ENCODE measurements at places on chromosomes 6 and 20. TPM values are rescaled to one million over a fixed set of nuclear protein-coding genes. Genes with fewer than 3 reads are reported as not detected.

VGLL2 gene
- total RNA-seq: 38.1 TPM

EMILIN3 gene
- total RNA-seq: 0.51 TPM

DNAAF9 gene
- 29.1 TPM for total RNA-seq

NSFL1C gene
- 64.0 TPM for total RNA-seq

CNPY3 gene
- total RNA-seq: 19.8 TPM

BPIFB4 gene
- total RNA-seq: not detected

RIMS4 gene
- total RNA-seq: 0.27 TPM

TSBP1 gene
- not detected for total RNA-seq

TOX2 gene
- total RNA-seq: 1.4 TPM

DNA sequence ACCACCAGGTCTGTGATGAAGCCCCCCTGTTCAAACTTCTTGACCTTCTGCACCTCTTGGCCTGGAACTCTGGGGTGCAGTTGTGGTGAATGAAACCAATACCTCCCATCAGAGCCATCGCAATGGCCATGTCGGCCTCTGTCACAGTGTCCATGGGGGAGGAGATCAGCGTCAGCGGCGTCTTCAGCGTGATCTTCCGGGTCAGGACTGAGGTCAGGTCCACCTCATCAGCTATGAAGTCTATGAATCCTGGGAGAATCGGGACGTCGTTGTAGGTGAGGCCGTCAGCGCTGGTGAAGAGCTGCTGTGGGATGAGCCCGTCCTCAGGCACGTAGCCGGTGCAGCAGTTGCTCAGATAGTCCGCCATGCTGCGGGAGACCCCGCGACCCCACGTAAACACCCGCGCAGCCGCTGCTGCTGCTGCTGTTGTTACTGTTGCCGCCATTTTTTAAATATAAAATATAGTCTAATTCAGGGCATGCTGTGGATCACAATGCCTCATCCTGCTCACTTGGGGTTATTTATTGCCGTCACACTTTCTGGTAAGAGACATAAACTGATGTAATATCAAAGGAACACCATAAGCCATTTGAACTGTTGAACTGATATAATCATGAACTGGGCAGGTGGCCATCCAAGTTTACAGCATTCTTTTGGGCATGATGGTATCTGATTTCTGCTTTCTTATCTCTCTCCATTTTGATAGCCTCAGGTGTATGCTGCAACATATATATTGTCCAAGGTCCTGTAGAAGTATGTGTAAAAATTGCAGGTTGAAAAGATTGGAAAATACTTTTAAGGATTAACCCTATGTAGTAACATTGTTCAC, 18.7 kb upstream of the RNF144B start:
- DNase-seq: no peak

DNA sequence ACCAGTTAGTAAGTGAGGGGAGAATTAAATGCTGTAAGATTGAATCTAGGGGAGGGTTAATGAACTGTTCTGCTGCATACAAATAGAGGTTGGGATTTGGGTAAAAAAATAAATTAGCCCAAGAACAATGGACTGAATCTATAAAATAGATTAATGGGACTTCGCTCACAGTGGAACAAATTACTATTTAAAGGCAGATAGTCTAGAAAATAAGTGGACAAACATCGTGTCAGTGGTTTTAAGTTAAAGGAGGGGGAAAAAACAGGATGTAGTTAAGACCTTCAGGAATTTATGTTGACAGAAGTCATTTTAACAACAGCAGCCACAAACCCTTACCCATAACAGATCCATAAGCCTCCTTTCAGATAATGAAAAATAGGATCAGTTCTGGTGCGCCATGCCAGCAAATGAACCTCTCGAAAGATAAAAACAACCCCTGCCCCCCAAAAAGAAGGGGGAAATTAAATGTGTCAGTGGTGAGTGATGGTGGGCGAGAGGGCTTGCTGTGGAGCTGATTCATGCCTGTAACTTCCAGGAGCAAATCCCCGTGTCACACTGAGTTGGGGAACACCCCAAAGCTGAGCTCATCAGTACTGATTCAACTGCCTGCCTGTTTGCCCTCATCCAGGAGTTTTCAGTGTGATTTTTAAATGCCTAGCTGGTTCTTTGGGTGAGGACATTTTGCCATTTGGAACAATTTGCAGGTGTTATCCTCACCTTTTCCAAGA, 86.8 kb downstream of the PPP1R14C start:
- DNase-seq: no peak

DNA sequence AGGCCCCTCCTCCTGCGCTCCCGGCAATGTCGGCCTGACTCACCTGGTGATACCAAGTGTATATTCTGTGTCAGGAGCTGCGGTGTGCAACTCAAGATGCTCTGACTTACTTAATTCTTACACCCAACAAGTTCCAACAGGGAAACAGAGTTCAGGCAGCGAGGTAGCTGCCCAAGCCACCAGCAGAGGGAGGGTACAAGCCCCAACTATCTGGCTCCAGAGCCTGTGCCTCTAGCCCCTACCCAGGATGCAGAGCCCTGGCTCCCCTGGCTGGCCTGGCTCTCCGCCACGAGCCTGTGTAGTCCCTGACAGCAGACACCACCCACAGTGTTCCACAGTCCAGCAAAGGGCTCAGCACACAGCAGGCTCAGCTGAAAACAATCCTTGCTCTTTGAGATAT, 34.9 kb downstream of the C20orf203 start:
- DNase-seq: no peak

DNA sequence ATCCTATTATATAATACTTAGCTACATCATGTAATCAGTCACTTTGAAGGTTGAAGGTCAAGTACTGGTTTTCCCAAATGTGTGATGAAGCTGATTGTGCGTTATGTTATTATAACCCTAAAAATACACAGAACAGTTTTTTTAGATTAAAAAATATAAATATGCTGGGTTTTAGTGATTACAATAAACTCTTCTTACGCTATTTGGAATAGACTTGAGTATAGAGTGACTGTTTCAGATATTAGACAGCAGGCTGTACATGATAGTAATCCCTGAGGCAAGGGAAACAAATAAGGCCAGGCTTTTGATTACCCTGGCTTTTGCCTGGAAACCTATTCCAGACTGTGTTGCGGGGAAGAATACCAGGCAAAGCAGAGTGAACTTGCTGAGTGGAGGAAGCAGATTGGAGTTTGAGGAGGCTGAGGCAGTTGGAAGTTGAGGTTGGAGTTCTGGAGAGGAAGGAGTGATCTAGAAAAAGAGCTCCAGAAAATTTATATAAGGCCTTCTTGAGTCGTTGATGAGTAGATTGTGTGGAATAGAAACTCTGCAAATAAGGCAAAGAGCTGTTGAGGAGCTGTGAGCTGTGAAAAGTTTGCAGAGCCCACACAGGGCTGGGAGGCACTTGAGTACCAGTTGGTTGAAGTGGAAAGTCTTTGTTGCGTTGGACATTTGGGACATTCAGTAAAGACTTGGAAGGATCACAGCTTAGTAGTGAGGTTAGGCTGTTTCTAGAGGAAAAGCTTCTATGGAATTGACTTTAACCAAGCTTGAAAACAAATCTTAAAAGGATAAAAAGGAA, 26.4 kb downstream of the MAP3K4 start:
- DNase-seq: no peak

DNA sequence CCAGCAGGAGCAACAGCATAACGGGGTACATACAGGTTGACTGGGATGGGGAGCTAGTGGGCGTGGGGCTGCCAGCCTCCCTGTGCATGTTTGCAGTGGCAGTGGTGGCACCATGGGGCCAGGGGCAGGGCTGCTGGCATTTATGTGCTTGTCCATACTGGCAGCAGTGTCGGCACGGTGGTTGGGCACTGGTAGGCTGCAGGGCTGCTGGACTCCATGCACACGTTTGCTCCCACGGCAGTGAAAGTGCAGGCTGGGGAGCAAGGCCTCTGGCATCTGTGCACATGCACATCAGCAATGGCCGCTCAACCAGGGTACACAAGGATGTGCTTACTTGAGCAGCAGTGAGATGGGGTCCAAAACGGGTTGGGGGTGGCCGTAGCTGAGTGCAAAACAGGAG, 159.5 kb upstream of the KHDRBS2 start:
- DNase-seq: no peak

DNA sequence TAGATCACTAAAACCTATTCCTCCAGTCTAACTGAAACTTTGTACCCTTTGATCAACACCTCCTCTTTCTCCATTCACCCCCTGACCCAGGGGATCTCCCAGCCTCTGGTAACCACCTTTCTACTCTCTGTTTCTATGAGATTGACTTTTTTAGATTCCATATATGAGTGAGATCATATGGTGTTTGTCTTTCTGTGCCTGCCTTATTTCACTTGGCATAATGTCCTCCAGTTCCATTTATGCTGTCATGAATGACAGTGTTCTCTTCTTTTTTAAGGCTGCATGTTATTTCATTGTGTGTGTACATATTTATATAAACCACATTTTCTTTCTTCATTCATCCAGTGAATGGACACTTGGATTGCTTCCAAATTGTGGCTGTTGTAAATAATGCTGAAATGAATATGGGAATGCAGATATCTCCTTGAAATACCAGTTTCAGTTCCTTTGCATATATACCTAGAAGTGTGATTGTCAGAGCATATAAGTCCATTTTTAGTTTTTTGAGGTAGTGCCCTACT, 57.7 kb downstream of the DHX35 start:
- no peak for DNase-seq

GRCh38 chr6:164612751-164613150, 696.7 kb downstream of the C6orf118 start:
- no peak for DNase-seq

- no peak for DNase-seq
These were observed 69.6 kb upstream of the TFB1M start for GRCh38 chr6:155383913-155384312.

DNA sequence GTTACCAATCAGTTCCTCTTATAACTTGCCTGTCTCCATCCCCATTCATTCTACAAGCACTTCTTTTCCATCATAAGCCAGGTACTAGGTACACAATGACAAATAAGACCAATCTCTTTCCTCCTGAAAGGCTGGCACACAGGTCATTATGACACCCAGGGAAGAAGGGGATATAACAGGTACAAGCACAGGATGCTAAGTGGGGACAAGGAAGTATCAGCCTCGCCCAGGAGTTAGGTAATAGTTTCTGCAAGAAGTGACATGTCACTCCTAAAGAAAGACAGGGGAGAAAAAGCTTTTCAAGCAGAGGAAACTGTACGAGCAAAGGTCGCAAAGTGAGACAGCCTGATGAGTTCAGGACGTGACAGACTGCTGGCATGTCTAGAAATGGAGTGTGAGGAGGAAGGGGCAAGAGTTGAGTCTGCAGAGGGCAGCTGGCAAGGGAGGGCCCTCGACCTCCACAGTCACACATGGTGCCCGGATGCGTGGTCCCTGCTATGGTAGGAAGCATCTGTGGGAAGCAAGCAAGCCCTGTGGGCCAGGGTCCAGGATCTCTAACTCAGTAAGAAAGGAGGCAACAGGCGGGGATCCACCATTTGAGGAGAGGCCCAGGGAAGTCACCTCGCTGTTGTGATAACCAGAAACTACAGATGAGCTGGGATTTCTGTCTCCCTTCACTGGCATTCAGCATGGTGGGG, 40.4 kb downstream of the GPLD1 start:
- no peak for DNase-seq

DNA sequence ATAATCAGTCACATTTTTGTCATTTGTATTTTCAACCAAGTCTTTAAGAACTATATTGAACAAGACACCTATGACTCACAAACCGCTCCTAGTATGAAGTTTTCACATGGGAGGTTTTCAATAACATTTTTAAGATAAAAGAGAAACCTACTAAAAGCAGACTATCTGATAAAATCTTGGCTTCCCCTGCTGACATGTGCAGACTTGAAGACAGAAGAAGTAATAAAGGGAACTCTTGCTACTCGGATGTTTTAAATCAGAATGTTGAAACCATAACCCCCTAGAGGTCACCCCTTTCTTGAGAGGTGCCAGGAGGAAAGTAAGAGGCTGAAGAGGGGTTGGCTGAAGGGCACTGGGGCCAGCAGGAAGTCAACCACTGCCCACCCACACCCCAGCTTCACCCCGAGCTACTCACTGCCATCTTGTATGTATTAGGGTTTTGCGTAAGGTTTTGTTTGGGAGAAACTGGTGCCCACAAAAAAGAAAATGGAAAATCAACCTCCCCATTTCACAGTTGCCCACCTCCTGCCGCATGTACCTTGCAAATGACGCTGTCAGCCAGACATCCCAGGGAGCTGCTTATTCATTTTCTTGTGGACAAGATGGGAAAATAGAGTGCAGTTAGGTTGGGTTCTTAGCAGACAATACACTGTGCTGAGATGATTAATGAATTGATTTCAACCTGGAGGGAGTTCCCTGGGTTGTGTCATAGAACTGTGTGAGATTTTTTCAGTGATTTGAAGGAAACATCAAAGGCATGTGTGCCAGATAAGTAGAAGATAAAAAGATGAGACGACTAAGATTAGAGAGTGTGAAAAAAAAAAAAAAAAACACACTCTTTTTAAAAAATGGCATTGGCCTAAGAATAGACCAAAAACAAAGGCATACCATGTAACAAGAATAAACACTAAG, 83.2 kb upstream of the TAB2 start:
- no peak for DNase-seq

GRCh38 chr6:20060252-20060651, 152.0 kb downstream of the MBOAT1 start:
- DNase-seq: no peak

GRCh38 chr20:45258664-45259063, 4.3 kb upstream of the SLPI start:
- DNase-seq: no peak

GRCh38 chr6:226516-227073, 65.7 kb upstream of the DUSP22 start:
- DNase-seq: no peak

- DNase-seq: no peak
These were observed 36.8 kb downstream of the PLN start for GRCh38 chr6:118584911-118585310.

DNA sequence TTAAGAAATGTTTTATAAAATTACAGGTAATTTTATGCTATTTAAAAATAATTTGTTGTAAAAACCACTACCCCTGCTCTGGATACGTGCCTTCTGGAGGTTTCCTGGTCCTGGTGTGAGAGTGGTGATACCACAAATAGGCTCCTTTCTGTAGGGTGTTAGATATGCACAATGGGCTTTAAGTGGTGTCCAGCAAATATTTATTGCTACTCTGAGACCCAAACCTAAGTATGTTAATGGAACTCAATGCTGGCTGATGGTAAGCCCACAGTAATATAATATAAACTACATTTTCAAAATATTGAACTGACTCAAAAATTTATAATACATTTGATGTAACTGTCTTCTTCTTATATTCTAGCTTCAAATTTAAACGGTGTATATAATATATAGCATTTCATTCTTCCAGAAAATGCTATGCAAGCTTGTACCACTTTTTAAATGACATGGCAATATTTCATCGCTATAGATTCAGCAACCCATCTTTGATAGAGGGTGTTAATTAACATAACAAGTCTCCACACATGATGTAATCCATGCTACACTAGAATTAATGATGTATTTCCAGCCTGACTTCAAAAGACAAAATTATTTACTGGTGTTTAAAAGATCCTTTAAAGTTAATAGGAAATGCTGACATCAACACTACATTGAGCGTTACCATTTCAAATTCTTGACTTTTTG, 161.9 kb downstream of the DST start:
- no peak for DNase-seq

GRCh38 chr6:159033160-159034049, 11.4 kb downstream of the TAGAP start:
- no peak for DNase-seq

Data from cardiac septum (tissue), 1 donor.